Stimulated activated CD8-positive, alpha-beta memory T cell treated with anti-CD3 and anti-CD28 coated beads, Interleukin-4, amount 100 ng/mL, for 4 hours (primary cell): ENCODE measurements at places on chromosomes 5 and 9.

GRCh38 chr5:111463311-111463710, 49.0 kb downstream of the STARD4 start:
- DNase-seq, result no peak

DNA sequence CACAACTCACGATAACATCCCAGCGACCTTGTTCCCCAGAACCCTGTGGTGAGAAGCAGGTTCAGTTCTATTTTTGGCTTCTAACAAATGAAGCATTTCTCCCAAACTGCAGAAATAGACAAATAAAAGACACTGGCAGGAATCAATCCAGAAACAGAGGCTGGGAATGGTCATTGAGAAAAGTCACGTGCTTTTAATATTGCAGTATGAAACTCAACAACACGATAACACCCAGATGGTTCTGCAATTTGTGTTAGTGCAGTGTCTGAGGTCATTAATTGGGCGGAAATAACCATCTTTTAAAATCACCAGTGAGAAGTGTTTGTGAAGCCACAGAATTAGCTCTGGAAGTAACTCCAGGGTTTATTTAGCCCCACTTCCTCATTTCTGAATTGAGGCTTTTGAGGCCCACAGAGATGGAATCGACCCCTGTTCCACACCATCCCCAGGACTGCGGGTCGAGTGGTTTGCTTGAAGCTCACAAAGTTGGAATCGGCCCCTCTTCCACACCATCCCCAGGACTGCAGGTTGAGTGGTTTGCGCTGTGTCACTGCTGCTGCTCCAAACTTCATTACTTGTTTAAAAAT, 164.7 kb upstream of the IRX4 start:
- no peak for DNase-seq

DNA sequence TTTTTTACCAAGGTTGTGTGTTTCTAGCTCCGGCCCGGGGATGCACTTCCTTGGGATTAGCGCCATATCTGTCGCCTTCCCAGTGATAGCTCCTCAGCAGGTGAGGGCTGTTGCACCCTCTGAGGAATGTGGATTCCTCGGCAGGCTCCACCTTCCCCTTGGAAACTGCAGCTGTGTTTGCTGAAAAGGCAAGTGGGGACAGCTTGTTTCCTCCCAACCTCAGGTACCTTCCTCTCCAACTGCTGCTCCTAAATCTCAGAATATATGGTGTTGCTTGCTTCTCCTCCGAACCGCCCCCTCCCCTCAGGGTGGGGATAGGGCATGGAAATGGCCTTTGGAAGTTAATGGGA, 1.3 kb downstream of the SLC1A1 start:
- DNase-seq, result no peak

DNA sequence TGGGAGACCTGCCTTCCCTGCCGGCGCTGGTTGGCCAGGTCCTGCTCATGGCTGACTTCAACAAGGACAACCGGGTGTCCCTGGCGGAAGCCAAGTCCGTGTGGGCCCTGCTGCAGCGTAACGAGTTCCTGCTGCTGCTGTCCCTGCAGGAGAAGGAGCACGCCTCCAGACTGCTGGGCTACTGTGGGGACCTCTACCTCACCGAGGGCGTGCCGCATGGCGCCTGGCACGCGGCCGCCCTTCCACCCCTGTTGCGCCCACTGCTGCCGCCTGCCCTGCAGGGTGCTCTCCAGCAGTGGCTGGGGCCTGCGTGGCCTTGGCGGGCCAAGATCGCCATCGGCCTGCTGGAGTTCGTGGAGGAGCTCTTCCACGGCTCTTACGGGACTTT, 10.6 kb downstream of the DIPK1B start:
- no peak for DNase-seq

GRCh38 chr9:115335439-115335838, 217.5 kb upstream of the TNC start:
- no peak for DNase-seq

- DNase-seq, result no peak
These were observed 746.3 kb upstream of the RIOK2 start for GRCh38 chr5:97929383-97929782.
